ENCODE measurements at places on chromosomes 11 and 22.

DNA sequence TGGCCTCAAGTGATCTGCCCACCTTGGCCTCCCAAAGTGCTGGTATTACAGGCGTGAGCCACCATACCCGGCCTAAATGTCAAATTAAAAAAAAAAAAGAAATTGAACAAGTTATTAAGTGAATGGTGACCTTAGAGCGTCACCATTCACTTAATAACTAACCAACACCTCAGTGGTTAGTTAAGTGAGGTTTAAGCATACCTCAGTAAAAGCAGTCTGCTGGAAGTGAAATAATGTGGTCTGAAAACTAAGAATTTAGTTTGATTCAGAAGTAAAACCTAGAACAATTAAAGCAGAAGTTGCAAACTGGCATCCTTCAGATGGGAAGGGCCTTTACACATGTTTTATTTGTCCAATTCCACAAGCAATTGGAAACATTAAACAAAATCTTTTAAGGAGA, 71.5 kb downstream of the FCHSD2 start:
- no peak for DNase-seq

- DNase-seq, result no peak
These were observed 612.3 kb downstream of the INSC start for GRCh38 chr11:15726893-15727519.

DNA sequence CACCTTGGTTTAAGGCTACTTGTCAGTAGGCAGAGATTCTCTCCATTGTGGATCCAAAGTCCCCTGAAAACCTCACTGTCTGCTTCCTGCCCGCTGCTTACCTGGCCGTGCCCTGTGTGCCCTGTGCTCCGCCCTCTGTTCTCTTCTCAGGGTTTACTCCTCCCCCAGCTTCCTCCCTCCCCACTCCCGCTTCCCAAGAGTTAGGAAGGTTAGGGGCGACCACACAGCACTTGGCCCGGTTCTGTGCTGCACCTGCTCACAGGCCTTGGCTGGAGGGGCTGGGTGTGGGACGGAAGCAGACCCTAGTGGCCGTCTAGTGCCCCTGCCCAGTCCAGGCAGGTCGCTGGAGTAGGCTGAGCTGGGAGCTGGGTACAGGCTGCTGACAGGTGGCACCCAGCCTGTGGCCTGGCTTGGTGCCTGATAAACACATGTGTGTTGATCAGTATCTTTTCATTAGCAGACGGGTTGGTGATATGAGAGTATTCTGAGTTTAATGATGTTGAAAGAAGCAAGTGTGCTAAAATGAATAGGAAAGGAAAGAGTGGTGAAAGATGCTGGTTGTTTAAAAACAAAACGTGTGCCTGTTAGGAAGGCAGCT, 40.5 kb downstream of the GRAMD4 start:
- peak; percentile 33 for DNase-seq

GRCh38 chr22:45446216-45446615, 32.7 kb downstream of the RIBC2 start:
- no peak for DNase-seq

DNA sequence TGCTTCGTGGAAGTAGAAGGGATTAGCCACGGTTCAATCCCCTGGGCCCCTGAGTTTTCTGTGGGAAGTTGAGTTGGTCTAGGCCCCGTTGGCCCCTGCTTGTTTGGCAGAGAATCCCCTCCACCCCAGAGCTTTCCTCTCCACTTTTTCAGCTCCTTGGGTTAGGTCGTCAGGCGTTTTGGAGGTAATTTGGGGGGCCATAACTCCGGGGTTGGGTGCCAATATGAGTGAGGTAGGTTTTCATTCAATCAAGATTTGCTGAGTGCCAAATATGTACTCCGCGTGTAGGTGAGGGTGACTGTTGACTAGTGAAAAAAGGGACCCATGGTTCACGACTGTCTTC, 590 bp downstream of the ATG13 start:
- no peak for DNase-seq

DNA sequence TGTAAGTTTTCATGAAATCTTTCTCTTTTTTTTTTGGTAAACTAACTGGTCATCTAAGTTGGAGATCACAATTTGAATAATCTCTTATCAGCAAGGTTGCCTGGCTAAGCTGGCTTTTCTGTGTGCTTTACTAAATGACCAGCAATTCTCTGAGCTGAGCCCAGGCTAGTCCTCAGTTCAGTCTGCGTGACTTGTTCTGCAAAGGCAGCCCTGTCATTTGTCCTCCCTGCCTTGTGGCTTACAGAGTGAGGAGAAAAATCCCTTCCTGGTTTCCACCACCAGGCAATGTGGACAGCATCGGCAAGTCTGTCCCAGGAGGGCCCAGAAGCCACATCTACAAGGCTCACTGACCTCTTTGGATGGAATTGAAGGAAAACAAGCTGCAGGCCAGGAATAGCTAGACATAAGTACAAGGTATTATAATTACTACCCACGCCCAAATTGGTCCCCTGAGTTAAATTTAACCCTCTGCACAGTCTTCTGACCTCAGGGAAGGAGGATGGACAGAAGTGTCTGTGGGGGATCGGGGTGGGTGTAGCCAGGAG, 108.6 kb downstream of the SCN3B start:
- DNase-seq, result no peak

DNA sequence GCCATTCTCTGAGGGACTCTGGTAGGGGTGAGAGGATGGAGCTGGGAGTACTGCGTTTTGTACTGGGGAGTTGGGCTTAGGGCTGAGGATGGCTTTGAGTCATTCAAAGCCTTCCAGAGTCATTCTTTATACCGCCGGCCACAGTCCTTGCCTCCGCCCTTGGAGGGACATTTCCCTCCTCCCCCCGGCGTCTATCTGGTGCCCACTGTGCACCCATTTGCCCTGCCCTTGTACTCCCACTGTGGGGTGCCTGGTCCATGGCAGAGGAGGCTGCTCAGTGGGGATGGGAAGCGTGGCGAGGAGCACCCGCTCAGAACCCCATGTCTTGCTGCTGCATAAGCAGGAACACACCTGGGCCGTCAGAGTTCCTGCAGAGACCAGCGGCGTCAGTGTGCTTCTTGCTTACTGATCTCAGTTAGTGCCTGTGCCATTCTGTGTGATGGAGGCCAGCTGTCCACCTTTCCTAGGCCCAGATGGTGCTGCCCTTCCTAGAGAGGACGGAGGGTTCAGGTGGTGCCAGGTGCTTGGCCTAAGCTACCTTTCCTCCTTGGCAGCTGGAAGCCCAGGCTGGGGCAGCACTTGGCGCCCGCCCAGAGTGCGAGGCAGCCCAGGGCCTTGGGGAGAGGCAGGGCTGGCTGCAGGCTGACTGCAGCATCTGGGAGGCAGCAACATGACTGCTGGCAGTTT, 23.3 kb upstream of the TMEM191C start:
- no peak for DNase-seq

All from activated naive CD4-positive, alpha-beta T cell treated with Interleukin-2 at 50 U/mL for 16 hours (primary cell).